ENCODE measurements at places on chromosomes 4 and X.

DNA sequence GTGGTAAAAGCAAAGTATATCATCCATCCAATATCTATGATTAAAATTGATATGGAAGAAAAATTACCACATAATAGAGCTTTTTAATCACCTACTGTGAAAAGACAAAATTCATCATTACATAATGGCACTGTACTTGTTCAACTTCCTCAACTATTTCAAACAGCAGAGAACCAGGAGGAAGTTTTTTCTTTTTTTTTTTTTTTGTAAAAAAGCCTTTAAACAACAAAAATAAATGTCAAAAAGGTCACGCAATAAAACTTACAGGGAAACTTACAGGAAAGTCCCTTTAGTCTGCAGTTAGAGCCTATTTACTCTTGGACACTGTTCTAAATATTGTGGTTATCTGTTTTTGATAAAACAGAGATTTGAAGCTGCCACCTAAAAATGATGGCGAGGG, 4.8 kb downstream of the PDGFC start:
- no peak for DNase-seq

GRCh38 chrX:35380808-35381700, 417.1 kb upstream of the MAGEB16 start:
- DNase-seq, result peak; percentile 2

GRCh38 chrX:57596516-57596915, 4.7 kb downstream of the ZXDB start:
- DNase-seq, result no peak

GRCh38 chr4:118740869-118741268, 55.7 kb downstream of the METTL14 start:
- DNase-seq, result no peak

Measured in K562 (cell line).